ENCODE measurements at places on chromosomes 13 and 19.
A peak's percentile ranks its signal among the peaks of the same experiment; 100 is the strongest.

DNA sequence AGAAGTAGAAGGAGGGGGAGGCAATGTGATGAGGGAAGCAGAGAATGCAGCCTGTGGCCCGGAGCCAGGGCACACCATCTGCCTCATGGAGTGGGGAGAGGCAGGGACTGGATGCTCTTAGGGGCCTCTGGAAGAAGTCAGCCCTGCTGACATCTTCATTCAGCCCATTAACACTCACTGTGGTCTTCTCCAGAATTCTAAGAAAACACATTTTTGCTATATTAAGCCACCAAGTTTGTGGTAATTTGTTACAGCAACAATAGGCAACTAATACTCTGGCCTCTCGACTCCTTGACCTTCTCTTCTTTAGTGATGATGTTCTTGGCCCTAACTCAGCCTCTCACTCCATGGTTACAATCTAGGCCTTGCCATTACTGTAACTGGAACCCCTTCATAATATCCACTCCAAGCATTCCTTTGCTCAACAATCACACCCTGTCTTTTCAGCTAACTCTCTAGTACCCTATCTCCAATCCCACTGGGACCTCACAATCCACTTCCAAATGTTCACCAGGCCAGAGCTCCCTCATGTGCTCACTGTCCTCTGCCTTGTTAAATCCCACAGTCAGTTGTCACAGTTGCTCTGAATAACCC is 98.5 kb downstream of the MIPEP start:
- no peak for DNase-seq

DNA sequence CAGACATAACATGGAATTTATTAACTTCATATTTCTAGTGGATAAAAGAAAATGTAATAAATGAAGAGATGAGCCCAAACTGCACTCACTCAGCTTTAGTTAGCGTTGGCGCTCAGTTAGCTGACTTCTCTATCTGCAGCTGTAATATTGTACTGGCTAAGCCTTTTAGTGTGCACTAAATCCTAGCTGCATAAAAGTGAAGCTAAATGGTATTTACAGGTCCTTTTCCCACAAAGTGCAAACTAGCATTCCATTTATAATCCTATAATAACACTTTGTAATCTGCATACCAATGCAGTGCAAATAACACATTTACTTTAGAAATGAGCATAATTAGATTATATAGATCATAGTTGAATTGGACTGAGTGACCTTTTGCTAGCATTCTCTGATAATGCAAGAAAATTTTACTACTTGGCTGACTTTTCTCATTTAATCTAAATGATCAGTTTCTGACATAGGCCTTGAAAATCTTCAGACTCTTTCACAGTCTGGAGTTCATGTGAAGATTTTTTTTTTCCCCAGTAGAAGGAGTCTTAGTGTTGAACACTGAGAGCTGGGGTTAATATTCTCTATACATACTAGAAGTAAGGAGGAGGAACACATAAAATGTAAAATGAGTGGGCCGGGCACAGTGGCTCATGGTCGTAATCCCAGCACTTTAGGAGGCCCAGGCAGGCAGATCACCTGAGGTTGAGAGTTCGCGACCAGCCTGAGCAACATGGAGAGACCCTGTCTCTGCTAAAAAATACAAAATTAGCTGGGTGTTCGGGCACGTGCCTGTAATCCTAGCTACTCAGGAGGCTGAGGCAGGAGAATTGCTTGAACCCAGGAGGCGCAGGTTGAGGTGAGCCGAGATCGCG is 1426.4 kb downstream of the PCDH9 start:
- DNase-seq: no peak

DNA sequence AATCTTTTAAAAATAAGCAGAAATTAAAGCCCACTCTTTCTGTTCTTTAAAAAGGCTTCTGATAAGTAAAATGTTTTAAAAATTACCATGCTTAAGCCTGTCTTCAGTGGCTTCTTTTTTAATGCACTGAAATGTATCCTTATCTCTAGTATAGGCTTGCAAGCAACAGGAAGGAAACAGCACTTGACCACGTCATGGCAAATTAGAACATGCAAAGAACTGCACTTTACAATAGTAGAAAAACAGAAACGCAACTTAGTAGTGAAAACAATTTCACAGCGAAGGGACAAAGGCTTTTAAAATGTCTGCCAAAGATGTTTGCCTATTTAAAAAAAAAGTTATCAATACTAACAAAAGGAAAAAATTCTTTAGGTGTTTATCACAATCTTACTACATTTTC is 36.3 kb downstream of the ELF1 start:
- no peak for DNase-seq

DNA sequence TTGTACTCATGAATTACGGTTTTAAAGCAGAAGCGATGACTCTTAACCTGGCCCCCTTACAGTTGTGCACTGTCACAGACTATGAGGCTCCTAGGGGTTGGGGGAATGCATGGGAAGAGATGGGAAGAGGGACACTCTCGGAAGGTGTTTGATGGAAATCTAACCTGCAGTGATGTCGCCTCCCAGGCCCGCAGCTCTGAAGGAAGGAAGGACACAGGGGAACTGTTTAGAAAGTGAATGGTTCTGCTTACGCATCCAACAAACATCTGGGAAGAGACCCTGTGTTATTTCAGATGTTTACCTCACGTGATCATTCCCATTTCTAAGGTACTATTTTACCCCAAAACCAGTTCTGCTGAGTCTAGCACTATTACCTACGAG is 48.0 kb upstream of the SLC7A9 start:
- DNase-seq: no peak

- no peak for DNase-seq
Measured at GRCh38 chr13:113809934-113810333, 50.9 kb downstream of the TMEM255B start.

GRCh38 chr13:70424928-70425327 is 316.7 kb upstream of the KLHL1 start:
- DNase-seq: no peak

DNA sequence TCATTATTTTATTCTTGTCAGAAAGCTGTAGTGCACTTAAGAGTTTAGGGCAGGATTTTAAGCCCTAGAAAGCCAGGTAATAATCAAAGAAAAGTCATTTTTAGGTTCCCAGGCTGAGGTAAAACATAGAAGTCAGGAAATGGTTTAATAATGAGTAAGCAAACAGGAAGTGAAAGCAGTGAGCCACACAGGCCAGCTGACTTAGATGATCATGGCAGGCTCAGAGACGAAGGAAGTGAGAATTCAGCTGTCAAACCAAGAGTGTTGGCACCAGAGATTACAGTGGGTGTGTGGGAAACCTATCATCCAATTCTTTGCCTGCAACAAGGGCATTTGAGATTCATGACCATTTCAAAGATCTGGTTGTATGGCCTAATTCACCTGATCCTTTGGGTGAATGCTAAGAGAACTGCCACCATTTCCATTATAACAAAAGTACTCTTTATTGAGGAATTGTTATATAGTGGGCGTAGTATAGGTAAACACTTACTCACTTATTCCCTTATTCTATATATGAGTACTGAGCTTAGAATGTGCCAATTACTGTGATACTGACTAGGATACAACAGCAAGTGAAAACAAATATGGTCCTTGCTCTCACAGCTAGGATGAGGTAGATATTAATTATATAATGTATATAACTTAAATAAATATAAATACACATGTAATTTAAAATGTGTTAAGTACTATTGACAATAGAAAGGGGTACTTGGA is 103.7 kb upstream of the EDNRB start:
- DNase-seq: no peak

DNA sequence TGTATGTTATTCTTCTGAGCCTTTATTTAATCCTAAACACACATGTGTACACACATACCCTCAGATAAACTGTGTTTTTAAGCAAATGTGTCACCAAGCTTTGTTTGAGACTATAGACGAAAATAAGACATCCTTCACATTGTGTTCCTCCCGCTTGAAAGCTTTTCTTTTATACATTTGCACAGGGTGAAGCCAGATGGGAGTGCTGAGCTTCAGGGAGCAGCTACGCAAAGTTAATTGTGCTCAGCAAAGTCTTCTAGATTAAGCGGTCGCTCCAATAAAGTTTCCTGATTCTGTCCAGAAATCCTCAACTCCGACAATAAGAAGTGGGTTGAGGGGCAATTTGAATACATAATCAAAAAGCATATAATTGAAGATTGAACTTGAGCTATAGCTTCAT is 117.2 kb upstream of the ARGLU1 start:
- DNase-seq: no peak

DNA sequence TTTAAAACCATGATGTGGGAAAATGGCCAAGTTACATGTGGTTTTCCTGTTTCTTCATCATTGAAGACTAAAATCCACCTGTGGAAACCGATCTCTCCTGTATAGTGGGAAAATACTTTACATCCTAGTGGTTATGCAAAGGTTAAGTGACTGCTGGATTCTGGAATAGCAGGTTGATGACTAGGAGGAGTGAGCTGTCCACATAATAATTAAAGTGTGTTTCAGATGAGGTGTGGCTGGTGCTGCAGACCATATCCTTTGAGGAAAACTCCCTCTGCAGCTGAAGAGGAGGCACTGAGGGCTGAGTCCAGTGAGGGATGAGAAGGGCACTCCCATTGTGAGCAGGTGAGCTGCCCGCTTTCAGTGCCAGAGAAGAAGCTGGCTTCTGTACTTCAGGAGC is 43.2 kb downstream of the DCLK1 start:
- no peak for DNase-seq

DNA sequence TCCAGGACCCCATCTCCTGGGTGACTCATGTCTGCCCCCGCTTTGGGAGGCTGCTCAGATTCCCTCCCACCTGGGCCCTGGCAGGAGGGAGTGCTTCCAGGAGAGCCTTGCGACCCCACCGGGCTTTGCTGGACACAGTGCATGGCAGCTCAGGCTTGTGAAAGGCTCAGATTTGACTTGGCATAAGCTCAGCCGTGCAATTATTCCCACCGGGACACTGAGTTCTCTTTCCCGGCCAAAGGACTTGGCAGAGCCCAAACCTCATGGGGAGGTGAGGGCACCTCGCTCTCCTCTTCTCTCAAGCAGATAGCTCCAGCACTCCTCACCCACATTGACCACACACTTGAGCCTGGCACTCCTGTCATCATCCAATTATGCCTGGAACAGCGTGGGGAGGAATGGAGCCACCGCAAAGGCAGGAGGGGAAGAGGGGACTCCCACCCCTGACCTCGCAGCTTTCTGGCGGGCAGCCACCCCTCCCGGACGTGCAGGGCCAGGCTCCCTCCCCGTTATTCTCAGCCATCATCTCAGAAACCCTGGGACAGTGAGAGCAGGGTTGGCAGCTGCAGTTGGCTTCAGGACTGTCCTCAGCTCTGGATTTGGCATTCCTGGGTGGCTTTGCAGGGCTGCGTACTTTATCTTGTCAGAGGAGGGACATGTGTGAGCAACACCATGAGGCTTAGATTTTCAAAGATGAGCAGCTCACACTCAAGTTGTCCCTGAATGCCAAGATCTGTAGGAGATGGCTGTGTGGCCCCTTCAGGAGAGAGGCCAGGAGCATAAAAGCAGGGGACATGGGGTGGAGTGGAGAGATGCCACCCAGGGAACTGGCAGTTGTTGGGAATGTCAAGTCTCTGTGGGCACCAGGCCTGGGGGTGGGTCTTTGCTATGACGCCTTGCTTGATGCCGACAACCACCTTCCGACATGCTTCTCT is 306.2 kb downstream of the TEX29 start:
- DNase-seq: no peak

DNA sequence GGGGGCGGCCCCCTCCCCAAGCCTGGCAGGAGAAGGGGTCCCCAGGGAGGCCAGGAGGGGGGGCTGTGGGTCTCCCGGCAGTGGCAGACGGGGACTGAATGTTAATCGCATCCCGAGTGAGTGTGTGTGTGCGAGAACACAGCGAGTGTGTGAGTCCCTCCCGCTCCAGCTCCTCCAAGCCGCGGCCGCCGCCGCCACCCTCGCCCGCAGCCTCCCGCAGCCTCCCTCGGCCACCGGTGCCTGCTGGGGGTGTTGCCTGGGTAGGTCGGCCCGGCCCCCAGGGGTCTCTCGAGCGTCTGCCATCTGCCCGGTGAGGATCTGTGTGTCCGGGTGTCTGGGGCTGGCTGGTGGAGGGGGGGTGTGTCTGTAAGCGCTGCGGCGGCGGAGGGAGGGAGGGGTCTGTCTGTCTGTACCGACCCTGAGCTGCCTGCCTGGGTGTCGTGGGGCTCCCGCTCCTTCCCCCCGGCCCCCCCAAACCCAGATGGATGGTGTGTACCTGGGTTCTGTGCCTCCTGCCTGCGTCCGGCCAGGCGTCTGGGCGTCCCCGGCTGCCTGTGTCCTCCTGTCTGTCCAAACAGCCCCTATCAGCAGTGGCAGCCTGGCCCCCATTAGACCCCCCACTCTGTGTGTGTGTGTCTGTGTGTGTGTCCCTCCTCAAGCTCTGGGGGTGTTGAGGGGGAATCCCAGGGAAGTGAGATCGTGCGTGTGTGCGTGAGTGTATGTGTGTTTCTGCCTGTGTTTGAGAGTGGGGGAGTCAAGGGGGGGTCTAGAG is at the start of gene GRIN2D:
Gene GRIN2D (plus strand): TSS at position 110 of the 772 bp plus-strand sequence. CDS start 4,725 bp downstream, outside the sequence.
- DNase-seq: no peak

DNA sequence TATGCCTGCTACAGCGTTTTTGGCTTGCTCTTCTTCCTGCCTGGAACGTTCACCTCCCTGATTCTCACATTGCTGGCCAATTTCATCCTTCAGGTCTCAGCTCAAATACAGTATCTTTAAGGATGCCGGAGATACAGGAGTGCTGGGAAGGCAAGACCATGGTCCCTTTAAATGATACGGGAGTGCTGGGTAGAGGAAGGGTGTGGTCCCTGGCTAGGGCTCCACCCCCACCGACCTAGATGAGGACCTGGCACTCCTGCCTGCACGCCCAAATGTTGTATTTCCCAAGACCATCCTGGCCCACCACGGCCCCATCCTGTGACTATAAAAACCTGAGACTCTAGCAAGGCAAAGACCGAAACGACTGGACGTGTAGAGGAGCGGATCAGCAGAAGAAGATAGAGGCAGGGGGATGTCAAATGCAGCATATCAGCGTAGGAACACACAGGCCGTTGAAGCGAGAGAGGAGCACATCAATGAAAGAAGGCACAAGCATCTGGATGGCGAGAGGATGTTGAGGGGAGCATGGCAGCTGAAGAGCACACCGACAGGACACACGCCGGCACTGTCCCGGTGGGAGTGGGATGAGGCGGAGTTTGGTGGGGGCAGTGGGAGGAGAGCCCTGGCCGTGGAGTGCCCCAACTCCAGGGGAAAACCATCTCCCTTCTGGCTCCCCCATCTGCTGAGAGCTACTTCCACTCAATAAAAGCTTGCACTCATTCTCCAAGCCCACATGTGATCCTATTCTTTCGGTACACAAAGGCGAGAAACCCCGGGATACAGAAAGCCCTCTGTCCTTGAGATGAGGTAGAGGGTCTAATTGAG is 74.0 kb downstream of the PCDH9 start:
- peak; percentile 48 for DNase-seq

GRCh38 chr19:1189419-1189818 is 15.4 kb upstream of the SBNO2 start:
- no peak for DNase-seq

DNA sequence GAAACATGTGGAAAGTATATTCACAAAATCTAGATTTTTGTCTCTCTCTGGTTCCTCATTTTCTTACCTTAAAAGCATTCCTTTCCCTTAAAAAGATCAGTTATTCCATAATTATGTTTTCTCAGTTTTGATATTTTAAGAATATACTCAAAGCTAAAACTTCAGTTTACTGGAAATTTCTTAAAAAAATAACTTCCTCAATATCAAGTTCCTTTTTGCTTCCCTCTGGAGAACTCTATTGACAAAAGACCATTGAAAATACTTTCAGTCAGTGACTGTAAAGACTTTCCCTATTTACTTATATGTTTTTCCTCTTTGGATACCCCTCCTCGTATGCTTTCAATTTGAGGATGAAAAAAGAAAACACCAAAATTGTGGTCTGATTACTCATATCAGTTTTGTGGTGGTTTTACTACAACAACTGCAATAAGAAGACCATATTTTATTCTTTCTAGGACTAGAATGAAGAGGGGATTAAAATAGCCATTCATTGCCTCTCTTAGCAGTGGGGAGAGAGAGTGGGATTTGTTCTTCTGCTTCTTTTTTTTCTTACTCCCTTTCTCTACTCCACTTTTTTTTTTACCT is 113.2 kb downstream of the ESD start:
- no peak for DNase-seq
